ENCODE measurements at places on chromosomes 2 and 18. TPM values are rescaled to one million over a fixed set of nuclear protein-coding genes. Genes with fewer than 3 reads are reported as not detected.

Gene CD8B2
- total RNA-seq, result not detected

Gene LIMS4
- total RNA-seq, result 2.4 TPM

Gene MROH2A
- not detected for total RNA-seq

DNA sequence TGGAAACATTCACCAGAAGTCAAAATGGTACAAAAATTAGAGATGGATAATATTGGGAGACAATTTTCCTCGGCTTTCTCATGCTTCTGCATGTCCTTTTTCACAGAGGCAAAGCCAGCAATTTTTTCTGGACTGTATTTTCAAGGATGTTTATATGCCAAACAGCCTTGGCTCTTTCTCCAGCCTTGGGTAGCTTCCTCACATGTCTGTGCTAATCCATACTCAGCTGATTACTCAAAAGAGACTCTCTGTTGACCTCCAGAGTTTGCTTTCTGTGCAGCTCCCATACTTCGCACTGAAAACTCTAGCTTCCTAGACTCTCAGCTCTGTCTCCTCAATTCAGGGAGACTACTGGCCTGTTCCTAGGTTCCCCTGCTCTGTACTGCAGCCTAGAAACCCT is 10.6 kb downstream of the C18orf63 start:
- no peak for DNase-seq

- no peak for DNase-seq
These were observed 30.6 kb downstream of the MAPRE2 start for GRCh38 chr18:35071819-35072247.

GRCh38 chr2:169808221-169808620 is 9.6 kb downstream of the SSB start:
- no peak for DNase-seq

- DNase-seq, result no peak
These were observed 42.0 kb downstream of the AFTPH start for GRCh38 chr2:64565949-64566710.

DNA sequence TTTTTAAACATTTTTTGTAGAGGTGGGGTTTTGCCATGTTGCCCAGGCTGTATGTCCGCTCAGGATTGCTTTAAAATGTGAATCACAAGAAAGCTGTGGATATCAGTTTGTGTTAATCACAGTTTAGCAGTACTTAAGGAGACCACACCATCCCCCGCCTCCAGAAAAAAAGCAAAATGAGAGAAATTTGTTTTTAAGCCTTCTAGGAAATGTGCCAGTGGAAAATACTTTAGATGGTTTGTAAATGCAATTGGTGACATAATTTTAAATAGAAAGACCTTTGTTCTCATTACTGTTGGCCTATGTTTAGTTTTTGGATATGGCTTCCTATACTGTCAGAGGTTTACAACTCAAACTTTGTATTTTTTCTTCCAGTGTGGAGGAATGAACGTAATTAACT is 27.0 kb downstream of the GCA start:
- DNase-seq, result no peak

GRCh38 chr2:26782876-26783704 is 2.8 kb upstream of the CENPA start:
- peak; percentile 32 for DNase-seq

DNA sequence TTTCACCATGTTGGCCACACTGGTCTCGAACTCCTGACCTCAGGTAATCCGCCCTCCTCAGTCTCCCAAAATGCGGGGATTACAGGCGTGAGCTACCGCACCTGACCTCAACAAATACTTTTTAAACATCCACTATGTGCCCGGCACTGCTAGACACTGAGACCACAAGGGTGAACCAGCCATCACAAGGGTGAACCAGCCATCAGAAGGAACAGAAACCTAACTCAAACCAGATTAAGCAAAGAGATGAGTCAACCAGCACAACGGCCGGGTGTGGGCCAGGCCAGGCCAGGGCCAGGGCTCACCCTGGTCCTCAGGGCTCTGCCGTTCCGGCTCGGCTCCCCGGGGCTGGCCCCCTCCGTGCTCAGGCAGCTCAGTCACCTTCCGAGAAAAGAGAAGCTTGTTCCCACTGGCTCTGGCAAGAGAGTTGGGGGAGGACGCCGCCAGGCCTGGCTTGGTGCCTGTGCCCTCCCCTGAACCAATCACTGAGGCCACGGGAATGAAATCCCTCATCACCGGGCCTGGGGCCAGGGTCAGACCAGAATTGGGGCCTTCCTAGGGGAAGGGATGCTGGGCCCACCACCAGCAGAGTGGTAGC is 4.4 kb downstream of the TEX44 start:
- DNase-seq, result peak; percentile 94

- no peak for DNase-seq
These were observed 60.7 kb downstream of the ACVR1 start for GRCh38 chr2:157815421-157815820.

- no peak for DNase-seq
These were observed 106.9 kb downstream of the FBXO15 start for GRCh38 chr18:74040459-74041332.

- no peak for DNase-seq
These were observed 727 bp downstream of the ZFAND2B start for GRCh38 chr2:219207134-219207883.

GRCh38 chr2:122186761-122187222 is 431.3 kb downstream of the TSN start:
- DNase-seq, result no peak

GRCh38 chr2:232658217-232658785 is 24.9 kb downstream of the EFHD1 start:
- no peak for DNase-seq

DNA sequence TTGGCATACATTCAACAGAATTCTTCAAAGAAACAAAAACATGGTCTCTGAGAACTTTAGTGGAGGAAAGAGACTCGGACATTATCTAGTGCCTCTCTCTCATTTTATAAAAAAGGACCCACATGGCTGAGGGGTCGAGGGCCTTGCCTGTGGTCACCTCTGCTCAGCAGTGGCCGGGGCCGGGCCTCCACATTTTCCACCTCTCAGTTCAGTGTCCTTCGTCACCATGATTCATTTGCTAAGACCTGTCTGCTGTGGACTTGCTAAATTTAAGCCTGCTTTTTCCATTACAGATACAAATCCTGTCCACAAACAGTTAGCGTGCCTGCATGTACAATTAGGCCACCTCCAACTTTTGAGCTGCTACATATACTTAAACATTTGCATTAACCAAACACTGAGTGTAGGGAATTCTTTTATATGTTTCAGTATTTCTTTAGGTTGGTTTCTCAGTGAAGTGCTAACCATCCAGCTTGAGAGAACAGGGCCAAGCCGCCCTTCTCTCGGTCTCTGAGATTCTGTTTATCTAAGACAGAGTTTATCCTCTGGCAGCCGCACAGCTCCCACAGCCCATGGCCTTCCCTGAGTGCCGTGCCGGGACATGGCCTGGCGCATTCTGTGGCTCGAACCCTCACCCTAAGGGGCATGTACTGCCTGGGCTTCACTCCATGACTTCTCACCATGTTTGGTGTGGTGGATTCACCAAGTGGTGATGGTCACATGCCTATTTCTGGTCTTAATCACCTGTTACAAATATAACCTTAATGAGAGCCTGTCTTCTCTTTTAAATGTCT is 46.2 kb downstream of the COA5 start:
- DNase-seq, result peak; percentile 80

- DNase-seq, result no peak
These were observed 96.2 kb downstream of the MAIP1 start for GRCh38 chr2:200051611-200051945.

Measured in posterior vena cava (tissue), 2 donors.